ENCODE measurements at places on chromosomes 16 and 17. TPM values are rescaled to one million over a fixed set of nuclear protein-coding genes. Genes with fewer than 3 reads are reported as not detected.
A peak's percentile ranks its signal among the peaks of the same experiment; 100 is the strongest.

SCPEP1 gene
- 50.8 TPM for total RNA-seq

CACNA1G gene
- 0.41 TPM for total RNA-seq

CCL1 gene
- not detected for total RNA-seq

SRL gene
- not detected for total RNA-seq

- DNase-seq = no peak
Measured at GRCh38 chr17:79006046-79006445, 3.5 kb downstream of the CANT1 start.

DNA sequence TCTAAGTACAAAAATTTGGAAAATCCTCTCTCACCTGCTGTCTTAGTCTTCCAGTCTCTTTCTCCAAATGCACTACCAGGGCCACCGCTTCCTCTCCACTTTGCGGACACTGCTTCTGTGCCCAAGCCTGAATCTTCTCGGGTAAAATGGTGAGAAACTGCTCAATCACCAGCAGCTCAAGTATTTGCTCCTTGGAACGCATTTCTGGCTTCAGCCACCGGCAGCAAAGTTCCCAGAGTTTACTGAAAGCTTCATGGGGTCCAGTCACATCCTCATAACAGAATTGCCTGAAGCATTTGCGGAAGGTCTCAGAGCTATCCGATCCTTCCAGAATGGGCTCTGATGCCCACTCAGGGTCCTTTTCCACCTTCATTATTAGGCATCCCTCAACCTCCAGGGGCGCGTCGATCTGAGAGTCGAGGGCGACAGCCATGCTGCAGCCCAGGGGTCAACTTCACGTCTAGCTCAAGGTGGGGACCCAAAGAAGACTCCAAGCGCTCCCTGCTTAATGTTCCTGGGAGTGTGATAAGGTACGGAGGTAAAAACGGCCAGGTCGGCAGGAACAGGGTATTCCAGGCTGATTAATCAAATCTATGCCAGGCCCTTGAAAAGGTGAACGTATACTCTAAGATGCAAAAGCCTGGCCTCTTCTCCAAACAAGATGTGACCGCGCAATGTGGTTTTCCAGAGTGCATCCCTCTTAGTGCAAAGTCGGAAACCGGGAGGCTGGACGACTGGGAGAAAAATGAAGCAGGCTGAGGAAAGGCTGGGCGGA, 763 bp downstream of the ZKSCAN2 start:
- no peak for DNase-seq

DNA sequence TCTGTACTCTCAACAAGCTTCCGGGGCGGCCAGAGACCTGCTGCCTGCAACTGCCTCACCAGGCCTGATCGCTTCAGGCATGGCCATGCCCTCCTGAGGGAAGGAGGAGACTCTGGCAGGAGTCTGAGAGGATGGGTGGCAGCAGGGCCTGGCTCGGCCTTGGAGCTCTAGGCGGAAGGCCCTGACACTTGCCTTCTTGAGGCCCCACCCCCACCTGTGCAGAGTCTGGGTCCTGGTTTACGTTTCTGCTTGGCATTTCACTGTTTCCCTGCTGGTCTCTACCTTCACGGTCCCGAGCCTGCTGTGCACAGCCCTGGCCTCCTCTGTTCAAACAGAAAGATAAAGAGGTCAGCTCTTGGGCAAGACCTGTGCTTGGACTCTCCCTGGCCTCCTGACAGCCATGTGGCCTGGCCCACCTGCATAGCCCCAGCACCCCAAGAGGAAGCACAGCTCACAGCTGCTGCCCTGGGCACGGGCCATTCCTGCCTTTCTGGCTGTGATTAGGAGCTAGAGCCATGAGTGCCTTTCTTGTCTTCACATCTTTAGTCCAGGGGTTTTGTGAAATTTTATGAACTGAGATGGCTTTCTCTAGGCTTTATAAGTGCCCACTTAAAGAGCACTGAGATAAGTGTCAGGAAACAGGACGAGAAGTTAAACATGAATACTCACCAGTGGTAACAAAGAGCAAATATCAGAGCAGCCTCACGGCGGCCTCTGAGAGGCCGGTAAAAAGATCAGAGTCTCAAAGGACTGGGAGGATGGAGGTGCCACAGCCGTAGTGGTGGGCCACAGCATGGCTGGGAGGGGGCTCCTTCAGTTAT, 25.6 kb upstream of the MTSS2 start:
- peak; percentile 86 for DNase-seq

GRCh38 chr16:77788181-77789084, at the start of gene VAT1L:
TSS of gene VAT1L (plus strand) at chr16:77788564. CDS start at chr16:77788683, 119 bp downstream.
- DNase-seq = no peak
